ENCODE measurements at places on chromosomes 1 and 21.

GRCh38 chr1:221815660-221816059 is 73.8 kb upstream of the DUSP10 start:
- no peak for DNase-seq

- no peak for DNase-seq
Observed at GRCh38 chr1:236297161-236297560, 15.4 kb upstream of the ERO1B start.

DNA sequence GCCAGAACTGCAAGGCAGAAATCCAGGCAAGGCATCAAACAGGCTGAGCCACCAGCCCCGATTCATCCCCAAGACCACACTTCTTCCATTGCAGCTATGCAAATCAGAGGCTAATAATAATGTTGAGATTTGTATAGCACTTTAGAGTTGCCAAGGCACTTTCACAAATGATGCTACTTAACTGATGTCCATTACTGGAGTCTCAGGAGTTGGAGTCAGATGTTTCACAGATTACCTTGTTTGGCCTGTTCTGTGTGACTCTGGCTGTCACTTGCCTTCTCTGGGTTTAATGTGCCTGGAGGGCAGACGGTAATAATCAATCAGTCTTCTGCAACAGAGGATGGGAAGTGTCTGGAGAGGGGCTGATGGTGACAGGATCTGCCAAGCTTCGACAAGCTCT is 40.8 kb upstream of the MPZL1 start:
- no peak for DNase-seq

- no peak for DNase-seq
Observed at GRCh38 chr21:44640761-44641160, 3.6 kb downstream of the KRTAP10-10 start.

DNA sequence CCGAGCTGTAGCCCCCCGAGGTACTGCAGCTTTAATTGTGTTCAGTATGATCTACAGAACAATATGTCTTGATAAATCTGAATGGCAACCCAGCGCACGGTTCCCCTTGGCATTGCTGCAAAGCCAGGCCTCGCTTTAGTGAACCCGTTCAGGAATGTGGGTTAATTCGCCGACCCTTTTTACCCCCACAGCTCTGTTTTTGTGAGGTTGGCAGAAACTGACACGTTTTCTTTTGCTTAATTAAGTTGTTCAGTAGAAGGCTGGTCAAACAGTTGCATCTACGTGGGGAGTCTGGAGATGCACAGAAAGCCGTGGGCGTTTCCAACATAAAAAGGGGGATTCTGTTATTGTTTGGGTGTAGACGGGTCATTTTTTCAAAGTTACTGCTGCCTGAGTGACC is 43.2 kb downstream of the OLIG1 start:
- no peak for DNase-seq

DNA sequence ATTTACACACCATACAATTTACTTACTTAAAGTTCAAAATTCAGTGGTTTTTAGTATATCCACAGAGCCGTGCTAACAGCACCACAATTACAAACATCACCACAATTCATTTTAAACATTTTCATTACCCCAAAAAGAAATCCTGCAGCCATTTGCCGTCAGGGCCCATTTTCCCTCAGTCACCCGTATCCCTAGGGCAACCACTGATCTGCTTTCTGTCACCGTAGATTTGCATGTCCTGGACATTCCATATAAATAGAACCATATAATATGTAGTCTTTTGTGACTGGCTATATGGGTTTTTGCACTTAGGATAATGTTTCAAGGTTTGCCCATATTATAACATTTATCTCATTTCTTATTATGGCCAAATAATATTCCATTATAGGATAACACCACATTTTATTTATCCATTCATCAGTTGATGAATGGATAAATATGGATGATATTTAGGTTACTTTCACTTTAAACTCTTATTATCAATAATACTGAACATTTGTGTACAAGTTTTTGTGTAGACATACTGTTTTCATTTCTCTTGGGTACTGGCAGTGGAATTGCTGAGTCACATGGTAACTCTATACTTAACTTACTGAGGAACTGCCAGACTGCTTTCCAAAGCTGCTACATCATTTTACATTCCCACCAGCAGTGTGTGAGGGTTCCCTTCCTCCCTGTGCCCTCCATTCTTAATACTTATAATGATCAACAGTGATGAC is 68.9 kb downstream of the ST3GAL3 start:
- no peak for DNase-seq

DNA sequence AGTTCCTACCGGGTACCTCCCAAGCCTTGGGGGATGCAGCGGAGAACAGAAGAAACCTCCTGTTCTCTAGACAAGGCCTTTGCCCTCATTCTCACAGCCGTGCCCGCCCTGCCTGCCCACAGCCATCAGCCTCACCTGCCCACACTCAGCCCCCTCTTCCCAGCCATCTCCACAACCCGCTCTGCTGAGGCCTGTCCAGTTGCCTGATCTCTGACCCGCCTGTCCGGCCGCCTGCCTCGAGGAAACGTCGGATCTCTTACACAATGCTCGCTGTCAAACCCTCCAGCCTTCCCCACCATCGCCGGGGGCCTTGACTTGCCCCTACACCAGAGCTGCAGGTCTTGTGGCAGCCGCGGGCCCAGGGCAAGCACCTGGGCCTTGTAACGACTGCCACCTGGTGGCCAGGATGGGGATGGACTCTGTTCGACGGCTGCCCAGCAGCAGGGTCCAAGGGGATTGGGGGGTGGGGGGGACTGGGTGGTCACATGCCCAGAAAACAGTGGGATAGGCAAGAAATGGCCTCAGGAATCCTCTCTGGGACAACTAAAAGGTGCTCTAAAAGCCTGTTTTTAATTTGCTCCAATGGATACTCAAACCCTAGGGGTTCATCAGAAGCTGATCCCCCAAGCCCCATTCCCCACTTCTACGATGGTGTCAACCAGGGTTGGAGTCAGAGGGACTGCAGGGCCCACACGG is 31.0 kb downstream of the SLC45A1 start:
- peak; percentile 24 for DNase-seq

DNA sequence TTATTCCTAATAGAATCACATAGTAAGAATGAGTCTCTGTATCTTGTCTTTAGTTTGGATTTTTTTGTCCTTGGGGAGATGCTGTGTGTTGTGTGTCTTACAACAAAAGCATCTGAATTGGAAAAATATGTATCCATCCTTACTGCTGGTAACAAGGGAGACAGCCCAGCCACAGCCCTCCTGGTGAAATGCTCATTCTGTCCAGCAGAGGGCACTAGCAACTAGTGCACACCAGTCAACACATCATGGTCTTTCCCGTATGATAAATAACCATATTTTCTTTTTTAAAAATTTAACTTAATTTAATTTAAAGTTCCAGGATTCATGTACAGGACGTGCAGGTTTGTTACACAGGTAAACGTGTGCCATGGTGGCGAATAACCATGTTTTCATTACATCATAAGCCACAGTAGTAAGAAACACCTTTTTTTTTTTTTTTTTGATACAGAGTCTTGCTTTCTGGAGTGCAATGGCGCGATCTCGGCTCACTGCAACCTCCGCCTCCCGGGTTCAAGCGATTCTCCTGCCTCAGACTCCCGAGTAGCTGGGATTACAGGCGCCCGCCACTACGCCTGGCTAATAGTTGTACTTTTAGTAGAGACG is 245.1 kb downstream of the PTBP2 start:
- peak; percentile 65 for DNase-seq

GRCh38 chr1:245098924-245099323 is 55.9 kb upstream of the KIF26B start:
- no peak for DNase-seq

GRCh38 chr1:167472752-167473521 is 45.4 kb downstream of the CD247 start:
- DNase-seq, result no peak

DNA sequence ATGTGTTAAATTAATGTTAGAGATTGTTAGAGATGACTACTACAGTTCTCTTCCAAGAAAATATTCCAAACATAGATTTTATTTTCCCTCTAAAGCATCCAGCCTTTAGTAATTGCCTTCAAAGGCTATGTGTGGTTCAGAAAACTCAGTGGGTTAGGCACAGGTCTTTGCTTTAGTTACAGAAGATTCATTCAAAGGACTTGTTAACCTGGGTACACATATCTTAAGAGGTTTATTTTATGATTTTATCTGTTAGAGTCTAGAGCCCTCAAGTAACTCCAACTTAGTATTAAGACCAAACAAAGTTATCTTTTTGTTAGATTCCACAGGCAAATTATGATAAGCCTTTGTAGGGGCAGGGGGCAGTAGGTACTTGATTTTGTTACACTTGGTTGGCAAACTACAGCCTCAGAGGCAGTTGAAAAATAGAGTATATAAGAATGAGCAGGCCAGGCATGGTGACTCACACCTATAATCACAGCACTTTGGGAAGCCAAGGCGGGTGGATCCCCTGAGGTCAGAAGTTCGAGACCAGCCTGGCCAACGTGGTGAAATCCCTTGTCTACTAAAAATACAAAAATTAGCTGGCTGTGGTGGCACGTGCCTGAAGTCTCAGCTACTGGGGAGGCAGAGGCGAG is 37.9 kb downstream of the CXADR start:
- DNase-seq, result no peak

- no peak for DNase-seq
Observed at GRCh38 chr1:21162740-21163464, 13.8 kb downstream of the EIF4G3 start.

- peak; percentile 28 for DNase-seq
Observed at GRCh38 chr1:42221952-42222606, 57.5 kb upstream of the GUCA2A start.

GRCh38 chr1:61125263-61125662 is 42.9 kb downstream of the NFIA start:
- DNase-seq, result no peak

DNA sequence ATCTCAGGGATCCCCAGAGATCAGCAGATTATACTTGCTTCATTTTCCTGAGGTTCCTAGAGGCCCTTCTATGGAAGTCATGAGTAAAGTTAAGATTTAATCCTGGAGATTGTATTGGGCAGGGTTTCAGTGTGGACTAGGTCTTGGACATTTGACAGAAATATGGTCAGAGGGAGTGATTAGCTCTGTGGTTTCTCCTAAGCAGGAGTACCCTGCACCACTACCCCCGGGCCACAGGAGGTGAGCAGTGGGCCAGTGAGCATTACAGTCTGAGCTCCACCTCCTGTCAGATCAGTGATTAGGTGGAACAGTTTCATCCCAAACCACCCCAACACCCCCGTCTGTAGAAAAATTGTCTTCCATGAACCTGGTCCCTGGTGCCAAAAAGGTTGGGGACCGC is 43.2 kb downstream of the PHACTR4 start:
- DNase-seq, result peak; percentile 52

Data from astrocyte of the cerebellum (primary cell).